ENCODE measurements at places on chromosomes 11 and 22.

GRCh38 chr22:26394777-26395176, 34.3 kb upstream of the ASPHD2 start:
- DNase-seq, result no peak

GRCh38 chr11:115911613-115912346, 407.6 kb upstream of the CADM1 start:
- no peak for DNase-seq

DNA sequence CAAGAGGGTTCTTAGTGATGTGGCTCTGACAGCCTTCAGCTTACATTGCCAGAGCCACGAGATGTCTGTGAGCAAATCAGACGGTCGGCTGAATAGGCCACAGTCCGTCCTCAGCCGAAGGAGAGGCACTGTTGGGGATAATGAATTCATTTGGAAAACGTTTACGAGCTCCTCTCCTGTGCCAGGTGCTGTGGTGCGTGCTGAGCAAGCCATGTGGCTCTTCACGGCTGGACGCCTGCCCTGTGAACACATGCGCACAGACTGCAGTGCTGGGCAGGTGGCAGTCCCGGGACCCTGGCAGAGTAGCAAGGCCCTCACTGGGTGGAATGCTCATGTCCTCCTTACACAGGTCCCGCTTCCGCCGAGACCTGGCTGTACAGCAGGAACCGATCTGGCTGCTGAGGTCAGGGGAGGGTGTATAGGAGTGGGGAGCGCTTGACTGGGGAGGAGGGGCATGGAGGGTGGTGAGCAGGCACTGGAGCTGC, 6.8 kb downstream of the TBC1D22A start:
- no peak for DNase-seq

DNA sequence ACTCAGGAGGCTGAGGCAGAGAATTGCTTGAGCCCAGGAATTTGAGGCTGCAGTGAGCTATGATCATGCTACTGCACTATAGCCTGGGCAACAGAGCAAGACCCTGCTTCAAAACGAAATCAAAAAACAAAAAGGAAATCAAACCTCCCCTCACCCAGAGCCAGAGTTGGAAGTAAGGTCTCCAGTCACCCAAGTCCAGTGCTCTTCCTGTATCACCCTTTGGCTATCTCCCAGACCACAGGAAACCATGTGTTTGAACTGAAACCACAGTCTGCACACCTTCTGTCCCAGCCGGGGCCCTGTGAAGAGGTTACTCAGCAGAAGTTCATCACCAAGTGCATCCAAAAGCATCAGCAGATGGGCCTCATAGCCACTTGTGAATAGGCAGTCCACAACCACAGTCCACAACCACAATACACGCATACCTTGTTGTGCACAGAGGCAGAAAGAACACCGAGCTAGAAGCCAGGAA, 4.6 kb downstream of the MYH9 start:
- peak; percentile 57 for DNase-seq

- DNase-seq, result no peak
Observed at GRCh38 chr11:13152736-13153541, 124.7 kb upstream of the BMAL1 start.

DNA sequence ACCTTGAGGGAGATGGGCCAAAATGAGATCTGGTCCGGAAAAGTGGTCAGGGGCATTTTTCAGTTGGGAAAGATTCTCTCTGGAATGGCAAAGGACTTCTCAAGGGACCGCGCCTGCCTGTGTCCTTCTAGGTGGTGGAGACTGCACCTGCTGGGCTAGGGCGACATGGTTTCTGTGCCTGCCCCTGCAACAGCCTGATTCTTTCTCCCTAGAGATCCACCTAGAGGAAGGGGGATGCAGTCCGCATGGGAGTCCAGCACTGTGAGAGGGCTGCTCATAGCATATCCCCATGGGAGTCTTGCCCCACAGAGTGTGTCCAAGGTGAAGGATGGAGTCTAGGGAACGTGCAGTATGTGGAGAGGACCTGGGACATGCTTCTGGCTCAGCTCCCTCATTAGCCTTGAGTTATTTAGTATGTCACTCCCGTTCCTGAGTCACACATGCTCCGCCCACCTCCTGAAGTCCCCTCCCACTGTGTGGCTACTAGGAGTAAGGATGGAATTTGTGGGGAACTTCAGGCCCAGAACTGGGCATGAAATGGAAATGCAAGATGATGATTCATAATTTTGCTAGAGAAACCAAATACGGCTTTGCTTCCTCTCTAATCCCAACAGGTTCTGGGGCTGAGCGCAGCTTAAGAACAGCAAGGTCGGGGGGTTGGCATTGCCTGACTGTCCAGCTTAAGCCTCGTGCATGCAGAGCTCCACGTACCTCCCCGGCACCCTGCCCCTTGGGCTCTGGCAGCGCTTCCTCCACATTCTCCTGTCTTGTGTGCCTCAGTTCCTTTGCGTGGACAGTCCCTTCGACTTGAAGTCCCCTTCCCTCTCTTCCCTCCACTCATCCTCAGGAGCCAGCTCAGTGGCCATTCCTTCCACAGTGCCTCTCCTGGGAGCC, 35.0 kb downstream of the GRIK4 start:
- DNase-seq, result no peak

- no peak for DNase-seq
Observed at GRCh38 chr22:44355716-44356070, 42.9 kb upstream of the SHISAL1 start.

- no peak for DNase-seq
Observed at GRCh38 chr22:46578251-46578823, 40.9 kb upstream of the CELSR1 start.

GRCh38 chr11:44351898-44352498, 42.1 kb upstream of the ALX4 start:
- peak; percentile 5 for DNase-seq

DNA sequence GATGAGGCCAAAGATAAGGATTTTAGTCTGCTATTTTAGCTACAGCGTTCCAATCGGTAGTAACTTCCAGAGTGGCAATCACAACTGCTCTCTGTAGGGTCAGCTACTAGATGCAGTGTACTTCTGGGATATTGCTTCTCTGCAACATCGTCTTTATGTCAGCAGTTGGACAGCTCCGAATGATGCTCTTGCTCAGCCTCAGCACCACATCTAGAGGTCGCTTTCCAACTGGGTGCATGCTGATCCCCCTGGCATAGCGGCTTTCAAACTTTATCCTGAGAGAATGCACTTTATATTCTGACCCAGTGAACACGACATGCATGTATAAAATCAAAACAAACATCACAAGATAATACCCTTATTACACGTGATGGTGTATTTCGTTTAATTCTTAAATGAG, 219.6 kb downstream of the C11orf87 start:
- DNase-seq, result peak; percentile 45

GRCh38 chr11:92423115-92424034, 198.8 kb downstream of the FAT3 start:
- no peak for DNase-seq

- DNase-seq, result no peak
Observed at GRCh38 chr11:119094816-119095065, 6.9 kb downstream of the DPAGT1 start.

GRCh38 chr11:43732225-43732624, 51.7 kb downstream of the HSD17B12 start:
- DNase-seq, result no peak

- no peak for DNase-seq
Observed at GRCh38 chr22:37760152-37760551, 47.6 kb upstream of the GCAT start.

GRCh38 chr11:114322934-114323333, 26.7 kb downstream of the NNMT start:
- DNase-seq, result no peak

DNA sequence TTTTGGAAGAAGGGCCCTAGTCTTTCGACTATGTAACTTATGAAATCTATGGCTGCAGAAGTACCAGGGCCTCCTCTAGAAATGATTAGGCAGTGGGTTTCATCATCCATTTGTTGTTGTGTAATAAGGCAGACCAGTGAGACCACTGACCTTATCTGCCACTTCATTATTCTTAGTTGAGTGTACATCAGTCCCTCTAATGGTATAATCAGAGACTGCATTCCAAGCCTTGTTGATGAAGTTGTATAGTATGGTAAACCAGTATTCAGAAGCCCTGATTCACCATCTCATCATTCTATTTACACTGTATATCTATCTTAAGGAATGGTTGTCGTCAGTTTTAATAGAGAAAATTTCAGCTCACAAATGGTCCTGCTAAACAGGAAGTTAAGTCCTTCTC, 32.2 kb upstream of the GRIA4 start:
- DNase-seq, result no peak

GRCh38 chr22:20771918-20772625, 1.8 kb upstream of the SERPIND1 start:
- no peak for DNase-seq

GRCh38 chr11:78216571-78217287, 28.0 kb downstream of the USP35 start:
- DNase-seq, result no peak

GRCh38 chr11:25769287-25769686, 562.6 kb upstream of the ANO3 start:
- DNase-seq, result no peak

- DNase-seq, result no peak
Observed at GRCh38 chr11:71461696-71462095, 8.7 kb downstream of the NADSYN1 start.

GRCh38 chr22:31526270-31526669, 29.9 kb downstream of the SFI1 start:
- DNase-seq, result no peak

DNA sequence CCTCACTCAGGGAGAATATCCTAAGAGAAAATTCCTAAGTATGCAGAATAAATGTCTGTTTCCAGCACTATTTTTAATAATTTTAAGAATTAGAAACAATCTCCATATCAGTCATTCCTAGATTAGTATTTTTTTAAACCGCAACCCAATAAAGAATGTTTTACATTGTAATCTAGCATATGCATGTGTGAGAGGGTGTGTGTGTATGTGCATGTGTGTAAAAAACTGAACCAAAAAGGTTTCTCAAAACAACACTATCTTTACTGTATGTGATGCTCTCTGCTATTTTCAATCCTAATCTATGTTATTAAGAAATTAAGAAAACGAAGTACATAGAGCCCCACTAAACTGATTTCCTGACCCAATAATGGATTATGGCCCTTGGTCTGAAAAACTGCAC, 90.6 kb upstream of the AKIP1 start:
- DNase-seq, result no peak

DNA sequence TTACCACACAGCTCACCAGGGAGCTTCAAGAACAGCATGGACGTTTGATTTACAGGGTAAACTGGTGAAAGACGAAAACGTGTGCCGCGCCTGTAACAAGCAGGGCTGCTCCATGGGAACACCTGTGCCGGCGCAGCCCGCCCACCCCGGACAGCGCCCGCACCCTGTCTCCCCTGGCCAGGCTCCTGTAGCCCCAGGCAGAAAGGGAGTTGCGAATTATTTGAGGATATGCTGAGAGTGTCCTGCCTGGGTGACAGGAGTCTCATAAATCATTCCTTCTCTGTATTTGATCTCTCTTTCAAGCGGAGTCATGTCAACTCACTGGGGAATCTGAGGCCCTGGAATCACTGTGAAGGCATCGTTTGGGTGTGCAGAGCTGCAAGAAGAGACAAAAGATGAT, 804.3 kb downstream of the OPCML start:
- no peak for DNase-seq

- no peak for DNase-seq
Observed at GRCh38 chr22:49951986-49952896, 8.3 kb upstream of the PIM3 start.

All from Jurkat, Clone E6-1 (cell line).